ENCODE measurements at places on chromosomes 5 and 9.
A peak's percentile ranks its signal among the peaks of the same experiment; 100 is the strongest.

DNA sequence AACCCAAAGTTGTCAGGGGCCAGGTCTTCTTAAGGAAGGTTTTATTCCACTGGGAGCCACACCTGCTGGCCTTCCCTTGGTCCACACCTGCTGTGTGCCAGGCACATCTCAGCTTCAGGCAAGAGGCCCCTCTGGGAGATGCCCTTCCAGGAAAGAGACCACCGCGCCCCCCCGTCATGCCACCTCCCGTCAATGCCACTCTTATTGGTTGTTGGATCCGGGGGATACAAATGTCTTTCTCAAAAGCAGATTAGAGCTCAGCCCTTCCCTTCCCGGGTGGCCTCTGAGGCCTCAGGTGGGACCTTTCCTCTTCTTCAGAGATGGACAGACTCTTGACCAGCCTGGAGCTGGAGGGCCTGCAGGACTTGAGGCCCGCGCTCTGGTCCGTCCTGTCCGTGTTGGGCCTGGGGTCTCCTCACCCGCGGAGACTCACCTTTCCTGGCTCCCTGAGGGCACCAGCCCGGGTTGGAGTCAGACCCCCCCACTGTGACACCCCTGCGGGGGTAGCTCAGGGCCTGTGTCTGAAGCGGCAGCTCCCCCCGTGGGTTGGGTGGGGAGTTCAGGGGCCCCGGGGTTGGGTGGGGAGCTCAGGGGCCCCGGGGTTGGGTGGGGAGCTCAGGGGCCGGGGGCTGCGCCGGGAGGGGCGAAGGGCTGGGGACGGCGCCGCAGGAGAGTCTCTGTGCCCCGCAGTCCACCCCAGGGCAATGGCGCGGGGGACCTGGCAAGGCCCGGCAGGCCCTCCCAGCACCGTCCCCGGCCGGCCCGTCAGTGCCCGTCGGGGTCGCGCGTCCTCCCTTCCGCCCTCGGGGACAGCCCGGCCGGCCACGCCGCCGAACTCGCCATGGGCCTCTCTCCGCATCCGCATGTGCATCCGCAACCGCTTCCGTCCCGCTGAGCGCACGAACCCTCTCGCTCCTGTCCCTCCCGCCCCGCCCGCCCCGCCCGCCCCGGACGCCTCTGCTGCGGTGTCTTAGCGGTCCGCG, 3.7 kb upstream of the SLC9A3 start:
- peak; percentile 72 for DNase-seq

- DNase-seq: no peak
Measured at GRCh38 chr5:63081402-63081801, 502.8 kb downstream of the LRRC70 start.

DNA sequence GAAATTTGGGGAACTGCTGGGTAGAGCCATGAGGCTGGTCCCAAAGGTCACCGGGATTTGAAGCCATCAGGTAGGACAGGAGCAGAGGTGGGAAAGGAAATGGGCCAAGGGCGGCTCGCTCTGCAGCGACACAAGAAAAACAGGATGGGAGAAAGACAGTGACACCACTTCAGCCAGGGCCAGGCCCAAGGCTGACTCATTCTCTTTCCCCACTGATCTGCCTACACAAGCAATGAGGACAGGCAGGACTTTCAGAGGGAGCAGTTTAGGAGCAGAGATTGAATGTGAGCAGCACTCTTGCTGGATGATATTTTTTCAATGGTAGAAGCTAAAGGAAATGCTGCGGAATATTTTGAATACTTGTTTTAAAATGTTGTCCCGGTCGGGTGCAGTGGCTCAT, 3.5 kb downstream of the RUFY1 start:
- no peak for DNase-seq

DNA sequence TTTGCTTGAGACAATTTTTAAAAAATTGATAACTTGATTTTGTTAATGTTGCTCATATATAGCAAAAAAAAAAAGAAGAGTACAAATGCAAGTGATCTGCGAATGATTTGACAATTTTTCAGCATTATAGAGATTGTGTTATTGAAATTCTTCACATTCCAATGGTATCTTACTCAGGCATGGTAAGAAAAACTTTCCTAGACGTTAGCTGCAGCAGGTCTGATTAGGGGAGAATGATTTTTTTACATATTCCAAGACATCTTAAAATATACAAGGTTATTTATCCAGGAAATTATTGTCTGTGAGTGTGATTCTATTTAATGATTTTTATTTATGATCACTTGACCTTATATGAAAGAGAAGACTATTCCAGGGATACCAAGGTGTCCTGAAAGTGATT, 361.9 kb downstream of the MAT2B start:
- no peak for DNase-seq

Measured in GM13976 (cell line).